ENCODE measurements at places on chromosomes 5 and 9.

- peak; percentile 45 for DNase-seq
These were observed 49.3 kb downstream of the RICTOR start for GRCh38 chr5:39024884-39025283.

DNA sequence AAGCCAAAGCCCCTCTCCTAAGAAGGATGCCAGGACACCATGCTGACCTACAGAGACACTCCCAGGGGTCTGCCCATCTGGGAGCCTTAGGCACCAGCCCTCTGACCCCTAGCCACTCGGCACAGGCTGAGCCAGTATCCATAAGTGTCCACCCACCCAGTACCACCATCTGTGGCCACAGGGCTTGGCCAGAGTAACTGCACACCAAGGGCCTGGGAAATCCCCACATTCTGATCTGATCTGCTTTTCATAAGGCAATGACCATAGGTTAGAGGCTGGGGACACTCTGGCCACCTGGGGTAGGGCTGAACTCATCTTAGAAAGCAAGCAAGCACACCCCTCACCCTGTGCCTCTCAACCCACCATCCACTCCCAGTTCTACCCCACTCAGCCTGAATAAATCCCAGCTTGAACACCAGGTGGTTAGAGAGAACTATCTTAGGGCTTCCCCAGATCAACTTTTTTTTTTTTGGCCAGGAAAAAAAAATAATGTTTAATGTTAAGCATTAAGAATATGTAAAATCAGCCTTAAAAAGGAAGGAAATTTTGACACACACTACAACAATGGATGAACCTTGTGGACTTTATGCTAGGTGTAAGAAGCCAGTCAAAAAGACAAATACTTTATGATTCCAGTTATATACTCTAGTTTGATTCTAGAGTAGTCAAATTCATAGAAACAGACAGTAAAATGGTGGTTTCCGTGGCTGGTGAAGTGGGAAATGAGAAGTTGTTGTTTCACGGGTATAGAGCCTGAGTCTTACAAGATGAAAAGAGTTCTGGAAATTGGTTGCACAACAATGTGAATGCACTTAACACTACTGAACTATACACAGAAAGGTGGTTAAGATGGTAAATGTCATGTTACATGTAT lies 6.2 kb downstream of the GNPDA1 start:
- no peak for DNase-seq

- DNase-seq, result no peak
These were observed 124.7 kb downstream of the GABBR2 start for GRCh38 chr9:98584059-98584458.

DNA sequence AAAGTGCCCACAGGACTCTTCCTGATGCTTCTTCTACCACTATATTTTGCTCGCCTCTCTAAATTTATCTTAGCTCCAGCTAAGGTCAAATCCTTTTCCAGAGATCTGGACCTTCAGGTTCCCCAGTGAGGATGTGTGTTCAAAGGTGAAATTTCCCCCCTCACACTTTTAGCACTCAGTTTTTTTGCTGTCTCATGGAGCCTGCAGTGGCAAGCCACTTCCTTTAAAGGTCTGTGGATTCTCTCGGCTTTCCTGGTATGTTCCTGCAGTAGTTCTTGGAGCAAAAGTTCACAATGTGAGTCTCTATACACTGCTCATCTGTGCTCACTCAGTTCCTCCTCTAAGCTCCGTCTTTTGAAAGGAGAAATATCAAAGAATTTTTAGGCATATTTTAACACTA lies 181.4 kb downstream of the LURAP1L start:
- DNase-seq, result no peak

DNA sequence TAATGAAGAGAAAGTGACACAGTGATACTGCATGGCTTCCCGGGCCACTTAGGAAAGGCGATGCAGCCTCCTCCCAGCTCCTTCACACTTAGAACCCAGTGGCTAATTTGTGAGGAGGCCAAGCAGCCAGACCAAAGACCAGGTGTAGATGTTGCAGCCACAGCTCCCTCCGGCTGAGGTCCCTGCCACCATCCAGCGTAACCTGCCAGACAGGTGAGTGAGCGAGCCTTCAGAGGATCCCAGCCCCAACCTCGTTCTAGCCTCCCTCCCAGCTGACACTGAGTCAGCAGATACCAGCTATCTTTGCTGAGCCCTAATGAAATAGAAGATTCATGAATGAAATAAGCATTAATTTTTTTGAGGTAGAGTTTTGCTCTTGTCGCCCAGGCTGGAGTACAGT lies 59.7 kb downstream of the COL23A1 start:
- DNase-seq, result no peak

DNA sequence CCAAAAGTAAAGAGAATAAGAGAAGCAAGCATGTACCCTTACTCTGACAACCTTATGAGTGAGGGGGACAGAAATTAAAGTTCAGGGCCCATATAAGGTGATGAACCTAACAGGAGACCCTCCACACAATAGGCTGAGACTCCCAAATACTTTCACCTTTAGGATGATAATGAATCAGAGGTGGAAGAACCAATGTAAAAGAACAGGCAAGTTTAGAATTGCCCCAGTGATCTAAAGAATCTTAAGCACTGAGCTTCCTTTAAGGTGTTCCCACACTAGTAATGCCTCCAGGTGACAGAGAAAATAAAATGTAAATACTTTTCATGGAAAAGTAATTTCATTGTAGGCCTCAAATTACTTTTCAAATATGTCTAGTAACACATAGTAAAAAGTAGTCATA lies 8.2 kb upstream of the FAM151B start:
- DNase-seq, result no peak

DNA sequence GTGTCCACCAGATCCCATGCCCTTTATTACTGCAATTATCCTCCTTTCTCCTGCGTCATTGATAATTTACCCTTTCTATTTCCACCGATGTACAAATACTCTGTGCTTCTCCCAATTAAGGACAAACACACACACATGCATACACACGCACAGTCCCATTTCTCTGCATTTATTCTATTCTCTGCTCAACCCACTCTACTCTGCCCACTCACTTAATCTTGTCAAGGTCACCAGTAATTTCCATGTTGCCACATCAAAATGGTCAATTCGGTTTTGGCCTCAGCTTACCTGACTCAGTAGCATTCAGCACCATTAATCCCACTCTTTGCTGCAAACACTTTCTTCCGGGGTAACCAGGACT lies 14.6 kb upstream of the STRBP start:
- no peak for DNase-seq

DNA sequence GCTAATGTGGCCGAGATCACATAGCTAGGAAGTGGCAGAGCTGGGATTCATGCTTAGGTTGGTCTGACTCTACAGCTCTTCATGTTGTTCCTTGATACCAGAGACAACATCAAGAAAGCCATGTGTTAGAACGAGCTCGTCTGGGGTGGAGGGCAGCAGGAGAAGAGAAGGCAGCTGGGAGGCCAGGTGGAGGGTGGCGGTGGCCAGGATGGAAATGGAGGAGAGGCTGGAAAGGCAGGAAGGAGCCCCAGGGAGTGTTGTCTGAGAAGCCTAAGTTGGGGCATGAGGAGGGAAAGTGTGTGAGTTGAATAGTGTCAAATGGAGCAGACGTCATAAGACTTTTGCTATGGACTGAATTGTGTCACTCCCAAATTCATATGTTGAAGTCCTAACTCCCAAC lies 315.3 kb downstream of the GADD45G start:
- no peak for DNase-seq

DNA sequence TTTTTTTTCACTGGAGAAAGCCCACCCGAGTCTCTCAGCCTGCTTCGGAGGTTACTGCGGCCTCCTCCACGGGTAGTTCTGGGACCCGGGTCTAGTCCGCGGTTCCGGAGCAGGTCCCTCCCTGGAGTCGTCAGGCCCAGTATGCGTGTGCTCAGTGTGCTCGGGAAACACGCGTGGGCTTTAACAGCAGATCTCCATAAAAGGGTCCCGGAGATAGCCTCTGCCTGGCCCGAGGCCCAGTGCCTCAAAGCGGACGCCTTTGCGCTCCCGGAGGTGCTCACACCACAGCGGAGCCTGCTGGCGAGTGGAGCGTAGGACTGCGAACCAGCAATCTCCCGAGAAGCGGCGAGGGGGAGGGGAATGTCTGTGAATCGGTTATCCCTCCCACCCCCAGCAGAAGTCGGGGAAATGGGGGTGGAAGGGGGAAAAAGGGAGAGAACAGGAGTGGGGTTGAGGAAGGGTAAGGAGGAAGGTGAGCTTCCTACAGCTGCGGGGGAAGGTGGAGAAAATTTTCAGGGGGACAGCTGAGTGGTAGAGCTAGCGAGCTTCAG lies 28.7 kb downstream of the CDKN2A start:
- peak; percentile 65 for DNase-seq

- DNase-seq, result peak; percentile 32
These were observed at the start of gene SH3TC2 for GRCh38 chr5:149063017-149063687. SH3TC2 (minus strand) TSS chr5:149063062; CDS start chr5:149063022, 40 bp downstream.

DNA sequence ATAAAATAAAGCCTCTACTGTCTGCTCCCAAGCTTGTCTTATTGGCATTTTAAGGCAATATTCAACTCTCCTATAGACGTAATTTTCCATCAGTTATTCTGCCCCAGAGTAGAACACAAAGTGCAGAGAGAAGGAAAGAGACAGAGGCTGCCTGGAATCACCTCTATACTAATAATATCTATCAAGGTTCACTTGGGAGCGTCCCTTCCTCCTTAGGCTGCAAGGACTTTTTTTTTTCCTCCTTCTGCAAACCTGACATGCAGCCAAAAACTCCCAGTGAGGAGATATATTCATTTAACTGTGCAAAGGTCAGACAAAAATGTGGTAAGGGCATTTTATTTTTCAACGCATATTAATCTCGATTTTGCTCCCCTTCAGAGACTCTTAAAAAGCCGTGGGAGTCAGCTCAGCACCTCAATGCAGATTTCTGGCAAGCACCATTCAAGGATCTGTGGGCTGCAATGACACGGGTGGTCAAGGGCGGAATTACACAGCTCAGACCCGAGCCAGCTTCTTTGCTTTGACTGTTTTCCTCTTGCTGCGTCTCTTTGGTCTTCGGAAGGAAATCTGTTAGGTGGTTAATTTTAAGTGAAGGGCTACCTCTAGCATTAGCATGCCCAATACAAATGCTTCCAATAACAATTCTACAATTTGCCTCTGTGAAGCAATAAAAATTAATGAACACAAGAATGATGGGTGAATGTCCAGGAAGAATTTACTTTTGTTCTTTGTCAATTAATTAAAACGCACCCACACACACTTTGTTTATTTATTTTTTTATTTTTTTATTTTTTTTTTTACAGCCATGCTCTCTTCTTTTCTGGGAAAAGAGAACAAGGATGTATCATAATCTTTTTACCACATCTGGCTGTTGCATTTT lies 587.7 kb upstream of the GRAMD2B start:
- peak; percentile 47 for DNase-seq

DNA sequence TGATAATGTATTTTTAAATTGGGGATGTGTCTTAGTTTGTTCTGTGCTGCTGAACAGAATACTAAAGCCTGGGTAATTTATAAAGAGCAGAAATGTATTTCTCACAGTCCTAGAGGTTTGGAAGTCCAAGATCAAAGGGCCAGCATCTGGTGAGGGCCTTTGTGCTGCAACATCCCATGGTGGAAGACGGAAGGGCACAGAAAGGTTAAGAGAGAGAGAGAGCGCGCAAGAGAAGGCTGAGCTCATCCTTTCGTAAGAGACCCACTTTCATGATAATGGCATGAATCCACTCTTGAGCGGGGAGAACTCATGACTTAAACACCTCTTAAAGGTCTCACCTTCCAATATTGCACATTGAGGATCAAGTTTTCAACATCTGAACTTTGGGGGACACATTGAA lies 79.1 kb upstream of the GOLM1 start:
- no peak for DNase-seq

DNA sequence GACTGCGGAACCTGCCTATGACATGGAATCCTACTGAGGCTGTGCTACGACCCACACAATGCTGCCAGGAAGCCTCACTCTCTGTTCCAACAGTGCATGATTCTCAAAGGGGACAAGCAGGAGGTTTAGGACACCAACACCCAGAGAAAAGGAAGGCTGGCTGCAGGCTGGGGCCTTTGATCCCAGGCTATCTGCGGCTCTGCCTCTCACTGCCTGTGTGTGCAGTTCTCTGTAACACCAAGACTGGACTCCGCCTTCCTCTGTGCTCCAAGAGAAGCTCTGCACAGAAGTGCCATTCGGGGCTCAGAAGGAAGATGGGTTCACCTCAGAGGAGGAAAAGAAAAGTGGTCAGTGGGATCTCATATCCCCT lies 20.5 kb downstream of the ANKH start:
- no peak for DNase-seq

DNA sequence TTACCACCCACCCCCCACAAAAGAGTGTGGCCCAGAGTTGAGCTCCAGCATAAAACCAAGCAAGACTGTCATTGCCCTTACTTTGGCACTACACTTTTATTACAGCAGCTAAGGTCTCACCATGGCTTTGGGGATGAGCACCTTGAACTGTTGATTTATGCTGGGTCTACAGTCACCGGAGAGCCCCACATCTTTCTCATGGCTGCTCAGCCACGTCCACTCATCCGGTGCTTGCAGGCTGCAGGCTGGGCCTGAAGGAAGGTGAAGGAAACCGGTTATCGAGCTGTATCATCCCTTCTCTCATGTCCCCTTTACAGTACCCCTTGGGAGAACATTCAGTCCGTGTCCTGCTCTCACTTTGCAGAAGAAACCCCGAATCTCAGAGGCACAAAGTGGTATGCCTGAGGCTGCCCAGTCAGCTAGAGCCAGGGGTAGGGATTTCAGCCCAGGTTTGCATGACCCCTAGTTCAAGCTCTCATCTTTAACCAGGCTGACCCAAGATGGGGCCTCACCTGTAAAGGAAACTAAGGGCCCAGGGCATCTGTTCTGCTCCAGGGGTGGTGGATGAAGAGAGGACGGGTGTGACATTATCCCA lies 11.6 kb downstream of the TMOD1 start:
- DNase-seq, result no peak

GRCh38 chr9:14989811-14990210 lies 79.6 kb upstream of the FREM1 start:
- DNase-seq, result no peak

DNA sequence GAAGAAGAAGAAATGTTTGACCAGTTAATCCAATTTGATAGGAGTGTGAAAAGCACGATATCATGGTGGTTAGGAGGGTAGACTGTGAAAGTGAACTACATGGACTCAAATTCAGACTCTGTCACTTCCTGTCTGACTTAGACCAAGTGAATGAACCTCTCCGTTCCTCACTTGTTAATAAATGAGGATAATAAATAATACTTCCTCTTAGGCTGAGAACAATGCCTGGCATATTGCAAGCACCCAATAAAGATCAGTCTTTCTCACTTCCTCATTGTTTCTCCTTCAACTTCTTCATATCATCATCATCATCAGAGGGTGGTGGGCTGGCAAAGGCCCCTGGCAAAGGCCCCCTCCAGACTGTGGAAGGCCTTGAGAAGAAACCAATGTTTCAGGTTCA lies 148.7 kb downstream of the CDK5RAP2 start:
- no peak for DNase-seq

- peak; percentile 37 for DNase-seq
These were observed 1.8 kb upstream of the NTRK2 start for GRCh38 chr9:84667571-84668195.

- DNase-seq, result no peak
These were observed 259.0 kb downstream of the NDUFS4 start for GRCh38 chr5:53819482-53819881.
